ENCODE measurements at places on chromosomes 4 and X.

GRCh38 chr4:4673070-4673469 is 131.2 kb upstream of the STX18 start:
- H3K4me1 ChIP-seq: no peaks in the 10 kb centered on the region
- DNase-seq: peak; percentile 41
- no peaks in the 10 kb centered on the region for H3K36me3 ChIP-seq
- no peaks in the 10 kb centered on the region for H3K27me3 ChIP-seq
- no peak overlapping the region for H3K4me3 ChIP-seq

DNA sequence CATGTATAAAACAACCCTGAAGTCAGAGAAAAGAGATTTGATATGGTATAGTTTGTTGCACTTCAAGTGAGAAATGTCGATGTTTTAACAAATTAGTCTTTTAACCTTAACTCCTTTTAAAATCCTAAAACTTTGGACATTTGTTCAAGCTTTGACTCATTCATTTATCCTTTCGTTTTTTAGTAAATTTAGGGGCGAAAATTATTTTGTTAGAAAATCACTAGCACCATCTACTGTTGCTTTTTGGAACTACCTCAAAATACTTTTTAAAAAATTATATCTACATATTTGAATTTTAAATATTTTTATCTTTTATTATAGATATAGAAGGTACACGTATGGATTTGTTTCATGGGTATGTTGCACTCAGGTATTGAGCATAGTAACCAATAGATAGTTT is 165.1 kb upstream of the POF1B start:
- H3K4me1 ChIP-seq: no peaks in the 10 kb centered on the region
- H3K27ac ChIP-seq: no peak overlapping the region
- H3K36me3 ChIP-seq: no peaks in the 10 kb centered on the region
- peak; percentile 5 for DNase-seq
- H3K27me3 ChIP-seq: no peaks in the 10 kb centered on the region

GRCh38 chr4:112857461-112857860 is 192.0 kb upstream of the ANK2 start:
- DNase-seq: no peak
- no peaks in the 10 kb centered on the region for H3K27me3 ChIP-seq
- no peak overlapping the region for H3K27ac ChIP-seq
- no peak overlapping the region for H3K4me3 ChIP-seq
- H3K4me1 ChIP-seq: no peaks in the 10 kb centered on the region
- H3K36me3 ChIP-seq: no peaks in the 10 kb centered on the region

GRCh38 chrX:66914080-66914479 is 275.2 kb upstream of the EDA2R start:
- H3K27ac ChIP-seq: no peak overlapping the region
- H3K27me3 ChIP-seq: no peaks in the 10 kb centered on the region
- DNase-seq: no peak
- no peak overlapping the region for H3K4me3 ChIP-seq
- H3K36me3 ChIP-seq: no peaks in the 10 kb centered on the region
- H3K4me1 ChIP-seq: no peaks in the 10 kb centered on the region

DNA sequence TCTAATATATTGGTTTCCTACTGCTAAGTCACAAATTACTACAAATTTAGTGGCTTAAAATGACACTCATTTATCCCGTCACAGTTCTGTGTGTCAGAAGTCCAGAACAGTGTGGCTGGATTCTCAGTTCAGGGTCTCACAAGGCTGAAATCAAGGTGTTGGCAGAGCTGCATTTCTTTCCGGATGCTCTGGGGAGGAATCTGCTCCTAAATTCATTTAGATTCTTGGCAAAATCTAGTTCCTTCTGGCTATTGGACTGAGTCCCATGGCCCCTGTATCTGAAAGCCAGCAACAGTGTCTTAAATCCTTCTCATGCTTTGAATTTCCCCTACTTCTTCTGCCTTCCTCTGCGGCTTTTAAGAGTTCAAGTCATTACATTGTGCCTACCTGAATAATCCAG is 103.1 kb upstream of the BMP3 start:
- H3K27ac ChIP-seq: no peak overlapping the region
- no peaks in the 10 kb centered on the region for H3K27me3 ChIP-seq
- H3K4me3 ChIP-seq: no peak overlapping the region
- H3K4me1 ChIP-seq: no peaks in the 10 kb centered on the region

- no peak overlapping the region for H3K4me3 ChIP-seq
- H3K36me3 ChIP-seq: no peaks in the 10 kb centered on the region
- H3K4me1 ChIP-seq: no peaks in the 10 kb centered on the region
- DNase-seq: no peak
- H3K27ac ChIP-seq: no peak overlapping the region
- H3K27me3 ChIP-seq: no peaks in the 10 kb centered on the region
These were observed 28.3 kb upstream of the HPGD start for GRCh38 chr4:174550541-174550940.

GRCh38 chrX:49901048-49901447 is 21.3 kb upstream of the CLCN5 start:
- H3K27ac ChIP-seq: no peak overlapping the region
- no peak for DNase-seq
- H3K4me1 ChIP-seq: no peaks in the 10 kb centered on the region
- no peaks in the 10 kb centered on the region for H3K36me3 ChIP-seq
- H3K4me3 ChIP-seq: no peak overlapping the region

- H3K36me3 ChIP-seq: no peaks in the 10 kb centered on the region
- H3K4me1 ChIP-seq: no peaks in the 10 kb centered on the region
- no peaks in the 10 kb centered on the region for H3K27me3 ChIP-seq
- no peak for DNase-seq
- no peak overlapping the region for H3K4me3 ChIP-seq
These were observed 324.2 kb downstream of the TMA16 start for GRCh38 chr4:163818673-163819072.

DNA sequence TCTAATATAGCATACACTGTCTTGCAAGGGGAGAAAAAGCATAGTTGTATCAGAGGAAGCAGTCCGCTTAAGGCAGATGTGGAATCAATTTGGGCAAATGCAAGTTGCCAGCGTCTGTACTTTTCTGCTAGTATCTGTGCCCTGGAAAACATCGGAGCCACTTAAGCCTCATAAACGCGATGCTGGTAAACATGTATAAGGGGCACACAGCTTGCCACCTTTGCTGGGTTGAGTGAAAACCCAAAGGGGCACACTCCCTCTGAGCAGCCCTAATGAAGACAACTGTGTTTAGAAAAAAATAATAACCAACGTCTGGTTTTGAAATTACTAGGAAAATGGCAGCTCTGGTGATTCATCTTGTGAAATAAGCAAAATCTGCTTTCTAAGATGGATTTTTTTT is 24.3 kb downstream of the SMIM20 start:
- no peak overlapping the region for H3K27ac ChIP-seq
- H3K4me3 ChIP-seq: no peak overlapping the region
- H3K4me1 ChIP-seq: no peaks in the 10 kb centered on the region
- H3K36me3 ChIP-seq: no peaks in the 10 kb centered on the region

DNA sequence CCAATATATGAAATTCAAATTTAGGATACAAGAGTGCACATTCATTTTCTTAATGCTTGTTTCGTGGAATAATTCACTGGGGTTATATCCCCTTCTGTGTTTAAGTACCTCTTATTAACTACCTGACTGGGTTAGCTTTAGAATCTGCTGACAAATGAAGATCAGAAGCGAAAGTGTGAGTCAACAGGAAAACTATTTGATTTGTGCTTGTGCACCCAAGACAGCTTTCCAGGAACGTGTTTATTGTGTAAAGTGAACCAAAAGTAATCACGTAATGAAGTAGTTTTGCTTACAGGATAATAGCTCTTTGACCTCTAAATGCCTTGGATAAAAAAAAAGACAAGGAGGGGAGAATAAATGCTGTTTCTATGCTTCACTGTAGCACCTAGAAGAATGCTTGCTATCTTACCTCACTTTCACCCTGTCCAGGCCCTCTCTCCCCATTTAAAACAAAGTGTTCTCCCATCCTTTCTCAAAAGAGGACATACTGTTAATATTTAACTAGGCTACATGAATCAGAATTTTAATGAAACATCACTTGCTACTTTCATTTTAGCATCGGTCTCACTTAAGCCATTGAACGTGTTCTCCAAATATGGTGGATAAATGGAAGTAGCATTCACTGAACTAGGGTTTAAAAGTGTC is 141.9 kb downstream of the THOC2 start:
- H3K27ac ChIP-seq: no peak overlapping the region
- no peaks in the 10 kb centered on the region for H3K27me3 ChIP-seq
- H3K4me3 ChIP-seq: no peak overlapping the region
- DNase-seq: peak; percentile 28

All from stomach (tissue), 19 donors.